ENCODE measurements at places on chromosomes 5 and 9.

GRCh38 chr5:178121391-178122276, 8.3 kb downstream of the N4BP3 start:
- peak; percentile 15 for DNase-seq

- DNase-seq = no peak
These were observed 405.2 kb upstream of the WWC1 start for GRCh38 chr5:167886196-167886595.

DNA sequence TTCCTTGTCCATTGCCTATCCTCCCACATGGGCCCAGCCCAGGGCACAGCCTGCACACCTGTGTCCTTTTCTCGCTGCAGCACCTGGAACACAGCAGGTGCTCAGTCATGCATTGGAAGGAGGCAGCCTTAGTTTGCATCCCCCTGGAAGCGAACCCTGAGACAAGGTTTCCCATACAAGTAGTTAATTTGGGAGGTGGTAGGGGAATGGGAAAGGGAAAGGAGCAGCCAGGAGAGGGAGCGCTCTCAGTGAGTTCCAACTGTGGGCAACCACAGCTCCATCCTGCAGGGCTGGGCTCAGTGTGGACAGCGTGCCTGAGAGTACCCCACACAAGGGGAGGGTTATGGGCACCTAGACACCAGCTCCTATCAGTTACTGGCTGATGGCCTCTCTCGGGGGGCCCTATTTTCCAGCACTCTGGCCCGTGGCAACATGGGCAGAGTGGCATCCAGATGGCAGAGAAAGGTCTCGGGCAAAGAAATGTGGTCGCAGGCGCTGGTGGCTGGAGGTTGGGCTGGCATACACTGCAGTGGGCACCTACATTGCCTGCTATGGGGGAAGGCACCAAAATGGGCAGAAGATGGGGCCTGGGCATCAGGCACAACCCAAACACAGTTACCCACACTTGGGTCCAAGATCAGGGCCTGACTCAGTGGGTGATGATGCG, 50.1 kb downstream of the TSPAN17 start:
- no peak for DNase-seq

DNA sequence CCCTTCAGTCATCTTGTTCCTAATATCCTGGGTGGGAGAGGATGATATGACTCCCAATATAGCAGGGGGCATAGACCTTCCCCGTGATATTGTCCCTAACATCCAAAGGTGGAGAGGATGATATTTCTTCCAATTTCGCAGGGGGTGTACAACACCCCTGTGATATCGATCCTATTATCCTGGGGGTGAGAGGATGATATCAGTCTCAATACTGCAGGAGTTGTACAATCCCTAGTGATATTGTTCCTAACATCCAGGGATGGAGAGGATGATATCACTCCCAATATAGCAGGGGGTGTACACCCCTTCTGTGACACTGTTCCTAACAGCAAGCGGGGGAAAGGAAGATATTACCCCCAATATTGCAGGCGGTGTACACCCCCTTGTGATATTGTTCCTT, 122.6 kb downstream of the TMEM38B start:
- no peak for DNase-seq

DNA sequence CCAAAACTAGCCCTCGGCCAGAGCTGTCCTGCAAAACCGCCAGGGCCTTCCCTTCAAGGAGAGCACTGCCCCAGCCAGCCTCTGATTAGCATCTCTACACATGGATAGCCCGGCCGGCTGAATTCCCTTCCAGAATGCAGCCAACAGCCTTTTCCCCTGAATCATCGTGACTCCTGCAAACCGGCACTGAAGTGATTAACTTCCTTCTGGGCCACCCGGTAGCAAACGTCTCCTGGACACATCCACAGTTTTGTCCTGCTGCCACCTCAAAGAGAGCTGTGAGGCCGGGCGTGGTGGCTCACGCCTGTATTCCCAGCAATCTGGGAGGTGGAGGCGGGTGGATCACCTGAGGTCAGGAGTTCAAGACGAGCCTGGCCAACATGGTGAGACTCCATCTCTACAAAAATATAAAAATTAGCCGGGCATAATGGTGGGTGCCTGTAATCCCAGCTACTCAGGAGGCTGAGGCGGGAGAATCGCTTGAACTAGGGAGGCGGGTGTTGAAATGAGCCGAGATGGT, 21.1 kb upstream of the EEIG1 start:
- no peak for DNase-seq

- no peak for DNase-seq
These were observed 199.2 kb upstream of the ANKRD55 start for GRCh38 chr5:56432321-56432720.

DNA sequence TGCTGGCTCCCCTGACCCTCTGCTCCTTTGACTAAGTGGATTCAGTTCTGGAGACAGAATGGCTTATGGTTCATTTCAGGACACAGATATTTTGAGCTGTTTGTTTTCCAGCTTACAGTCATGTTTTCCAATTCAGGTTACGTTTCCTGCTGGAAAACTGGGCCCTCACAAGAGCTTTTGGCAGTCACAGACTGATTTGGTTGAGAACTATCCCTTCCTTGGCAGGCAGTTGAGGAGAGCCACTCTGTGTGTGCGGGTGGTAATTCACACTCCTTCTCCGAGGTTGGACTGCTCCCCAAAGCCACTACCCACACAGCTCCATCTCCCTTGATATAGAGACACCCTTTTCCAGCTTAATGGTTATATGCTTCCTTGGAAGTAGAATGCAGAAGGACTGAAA, 534.5 kb downstream of the TMEM38B start:
- DNase-seq = no peak

DNA sequence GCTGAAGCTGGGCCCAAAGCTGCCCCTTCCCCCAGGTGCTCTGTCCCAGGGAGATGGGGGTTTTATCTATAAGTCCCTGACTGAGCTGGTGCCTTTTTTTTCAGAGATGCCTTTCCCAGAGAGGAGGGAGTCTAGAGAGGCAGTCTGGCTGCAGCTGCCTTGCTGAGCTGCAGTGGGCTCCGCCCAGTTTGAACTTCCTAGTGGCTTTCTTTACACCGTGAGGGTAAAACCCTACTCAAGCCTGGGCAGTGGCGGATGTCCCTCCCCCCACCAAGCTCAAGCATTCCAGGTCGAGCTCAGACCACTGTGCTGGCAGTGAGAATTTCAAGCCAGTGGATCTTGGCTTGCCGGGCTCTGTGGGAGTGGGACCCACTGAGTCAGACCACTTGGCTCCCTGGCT, 41.3 kb downstream of the CAVIN4 start:
- DNase-seq = no peak

GRCh38 chr9:8653111-8653510, 853.5 kb upstream of the DMAC1 start:
- DNase-seq = no peak

DNA sequence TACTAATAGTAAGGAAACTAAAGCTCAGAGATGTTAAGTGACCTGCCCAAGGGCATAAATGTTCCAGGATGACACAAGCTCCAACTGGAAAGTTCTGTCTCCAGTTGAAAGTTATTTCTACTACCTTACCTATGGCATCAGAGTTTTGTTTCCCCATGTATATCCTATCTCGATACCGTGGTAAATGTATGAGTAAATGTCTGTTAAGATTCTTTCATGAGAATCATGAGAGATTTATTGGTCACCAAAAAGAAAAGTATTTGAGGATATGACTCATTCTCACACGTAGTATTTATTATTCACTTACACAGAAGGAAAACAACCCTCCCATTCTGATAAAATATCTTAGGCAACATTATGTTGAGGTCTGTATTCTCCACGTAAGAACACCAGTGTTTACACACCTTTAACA, 11.1 kb upstream of the SHOC1 start:
- no peak for DNase-seq
